ENCODE measurements at places on chromosomes 7 and 10. TPM values are rescaled to one million over a fixed set of nuclear protein-coding genes. Genes with fewer than 3 reads are reported as not detected.
A peak's percentile ranks its signal among the peaks of the same experiment; 100 is the strongest.

- H3K27ac ChIP-seq: no peak overlapping the region
- no peaks in the 10 kb centered on the region for H3K36me3 ChIP-seq
- no peak overlapping the region for H3K4me3 ChIP-seq
- H3K27me3 ChIP-seq: peaks cover 1% of the 10 kb centered on the region
Observed at GRCh38 chr7:24017519-24017918, 266.5 kb upstream of the NPY start.

DNA sequence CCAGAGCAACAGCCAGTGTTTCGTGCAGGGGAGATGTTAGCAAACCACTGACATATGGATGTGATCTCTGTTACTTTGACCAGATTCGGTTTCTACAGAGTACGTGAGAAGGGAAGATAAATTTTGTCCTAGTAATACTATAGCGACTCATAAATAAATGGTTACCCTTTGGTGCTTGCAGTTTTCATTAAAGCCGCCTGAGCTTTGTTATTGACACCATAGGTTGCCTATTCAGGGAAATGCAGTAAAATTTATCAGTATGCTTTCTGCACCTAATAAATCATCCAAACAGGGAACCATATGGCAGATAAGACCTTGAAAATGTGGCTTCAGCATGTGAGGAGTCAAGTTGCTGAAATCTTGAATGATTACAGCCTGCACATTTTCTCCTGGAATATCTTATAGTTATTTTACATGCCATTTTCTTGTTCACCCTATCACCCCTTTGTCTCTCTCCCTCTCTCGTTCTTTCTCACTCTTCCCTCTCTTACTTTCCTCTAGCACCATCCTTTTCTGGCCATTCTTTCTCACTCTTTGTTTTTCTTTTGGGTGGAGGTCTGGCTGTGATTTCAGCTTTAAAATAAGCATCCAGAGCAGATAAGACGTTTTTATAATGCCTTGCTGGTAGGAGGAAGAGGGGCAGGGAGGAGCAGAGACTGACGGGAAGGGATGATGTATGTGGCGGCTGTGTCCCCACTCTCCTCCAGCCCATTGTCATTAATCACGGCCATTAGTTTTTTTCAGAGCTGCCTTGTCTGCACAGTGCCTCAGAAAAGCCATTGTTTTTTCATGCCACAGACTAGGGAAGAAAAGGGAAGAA, 182.5 kb downstream of the LRMDA start:
- H3K27ac ChIP-seq: no peak overlapping the region
- H3K4me1 ChIP-seq: no peaks in the 10 kb centered on the region
- no peak for DNase-seq
- no peaks in the 10 kb centered on the region for H3K36me3 ChIP-seq
- peaks cover 6% of the 10 kb centered on the region for H3K27me3 ChIP-seq
- no peak overlapping the region for H3K4me3 ChIP-seq

DNA sequence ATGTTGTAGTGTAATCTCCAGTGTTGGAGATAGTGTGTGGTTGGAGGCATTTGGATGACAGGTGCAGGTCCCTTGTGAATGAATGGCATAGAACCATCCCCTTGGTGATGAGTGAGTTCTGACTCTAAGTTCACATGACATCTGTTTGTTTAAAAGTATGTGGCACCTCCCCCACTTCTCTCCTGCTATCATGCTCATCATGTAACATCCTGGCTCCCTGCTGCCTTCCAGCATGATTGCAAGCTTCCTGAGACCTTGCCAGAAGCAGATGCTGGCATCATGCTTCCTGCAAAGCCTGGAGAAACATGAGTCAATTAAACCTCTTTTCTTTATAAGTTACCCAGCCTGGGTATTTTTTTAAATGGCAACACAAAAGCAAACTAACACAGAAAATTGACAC, 499.0 kb upstream of the SEMA3D start:
- no peak overlapping the region for H3K4me3 ChIP-seq
- H3K27ac ChIP-seq: no peak overlapping the region
- H3K27me3 ChIP-seq: no peaks in the 10 kb centered on the region

DNA sequence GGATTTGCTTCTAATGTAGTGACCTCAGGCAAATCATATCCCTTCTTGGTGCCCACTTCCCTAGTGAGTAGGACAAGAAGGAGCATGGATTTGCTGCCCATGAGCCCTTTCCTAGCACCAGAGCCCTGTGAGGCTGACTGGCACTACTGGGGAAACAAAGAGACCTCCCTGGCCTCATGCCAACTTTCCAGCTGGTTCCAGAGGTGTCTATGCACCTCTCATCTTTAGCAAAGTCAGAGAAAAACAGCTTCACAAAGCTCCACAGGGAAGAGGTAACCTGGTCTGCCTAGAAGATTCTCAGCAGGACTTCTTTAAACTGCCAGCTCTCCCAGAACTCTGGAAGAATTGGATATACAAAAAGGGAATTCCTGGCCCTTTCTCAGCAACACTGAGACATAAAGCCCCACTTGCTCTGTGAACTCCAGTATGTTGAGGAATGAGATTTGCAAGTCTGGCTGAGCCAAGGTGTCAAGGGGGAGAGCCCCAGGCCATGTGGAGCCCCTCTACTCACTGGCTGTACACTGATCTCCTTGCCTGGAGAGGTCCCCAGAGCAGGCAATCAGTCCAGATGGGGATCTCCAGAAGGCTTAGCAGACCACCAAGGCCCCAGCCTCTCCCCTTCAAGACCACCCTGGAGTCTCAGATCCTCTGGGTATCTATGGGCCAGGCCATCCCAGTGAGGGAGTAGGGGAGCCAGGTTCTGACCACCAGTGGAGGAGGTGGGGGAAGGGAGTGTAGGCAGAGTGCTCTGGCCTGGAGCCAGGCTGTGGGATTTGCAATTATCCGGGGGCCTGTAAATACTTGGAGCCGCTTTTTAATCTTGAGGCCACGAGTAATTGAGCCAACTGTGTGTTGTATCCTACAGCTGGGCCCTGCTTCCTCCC, 24.4 kb upstream of the RBM20 start:
- no peak overlapping the region for H3K4me3 ChIP-seq
- H3K36me3 ChIP-seq: no peaks in the 10 kb centered on the region
- H3K4me1 ChIP-seq: peaks cover 42% of the 10 kb centered on the region
- H3K27me3 ChIP-seq: peaks cover 8% of the 10 kb centered on the region

- no peaks in the 10 kb centered on the region for H3K4me1 ChIP-seq
- H3K36me3 ChIP-seq: no peaks in the 10 kb centered on the region
- no peak overlapping the region for H3K27ac ChIP-seq
- no peak overlapping the region for H3K4me3 ChIP-seq
Observed at GRCh38 chr7:34332006-34332405, 326.0 kb upstream of the NPSR1 start.

GRCh38 chr7:67462781-67463191, 466.2 kb downstream of the TYW1 start:
- no peaks in the 10 kb centered on the region for H3K27me3 ChIP-seq
- no peaks in the 10 kb centered on the region for H3K4me1 ChIP-seq
- H3K4me3 ChIP-seq: no peak overlapping the region
- no peaks in the 10 kb centered on the region for H3K36me3 ChIP-seq

GRCh38 chr10:126350216-126350992, 37.9 kb downstream of the ADAM12 start:
- no peaks in the 10 kb centered on the region for H3K36me3 ChIP-seq
- H3K27me3 ChIP-seq: no peaks in the 10 kb centered on the region
- DNase-seq: no peak
- H3K4me1 ChIP-seq: no peaks in the 10 kb centered on the region
- H3K27ac ChIP-seq: no peak overlapping the region
- H3K4me3 ChIP-seq: no peak overlapping the region

DNA sequence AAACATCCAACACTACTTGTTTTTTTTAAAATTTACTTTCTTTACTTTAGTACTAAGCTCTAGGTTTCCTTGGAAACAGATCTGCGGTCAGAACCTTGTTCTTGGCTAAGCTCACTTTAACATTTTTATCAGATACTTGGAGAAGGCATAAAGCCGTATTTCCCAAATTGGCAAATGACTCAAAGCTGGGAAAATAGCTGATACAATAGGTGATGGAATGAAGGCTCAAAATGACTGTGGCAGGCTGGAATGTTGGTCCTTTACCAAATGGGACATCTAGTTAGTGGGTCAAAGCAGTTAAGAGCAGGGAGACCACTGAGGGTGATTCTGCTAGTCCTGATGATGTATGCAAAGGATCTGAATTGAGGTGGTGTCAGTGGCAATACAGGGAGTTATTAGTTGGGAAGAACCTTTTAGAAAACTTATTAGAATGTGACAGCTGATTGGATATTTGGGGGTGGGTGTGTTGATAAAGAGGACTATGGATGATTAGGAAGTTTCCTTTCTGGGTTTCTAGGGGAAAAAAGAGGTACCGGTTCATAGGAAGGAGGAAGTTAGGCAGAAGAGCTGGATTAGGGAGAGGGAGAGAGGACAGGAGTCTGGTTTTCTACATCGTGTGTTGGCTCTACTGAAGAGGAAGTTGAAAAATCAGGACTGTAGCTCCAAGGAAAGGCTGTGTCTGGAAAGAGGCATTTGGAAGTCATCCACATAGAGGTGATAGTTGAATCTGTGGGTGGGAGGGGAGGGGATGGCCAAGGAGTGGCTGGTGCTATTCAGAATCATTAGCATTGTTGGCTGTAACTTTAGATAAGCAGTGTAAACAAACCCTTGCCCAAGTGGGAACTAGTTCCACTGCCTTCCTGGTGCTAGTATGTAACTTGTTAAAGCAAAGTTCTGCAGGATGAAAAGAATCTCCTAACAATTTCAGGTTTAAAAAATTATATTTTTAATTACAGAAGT, 13.1 kb downstream of the PLCE1 start:
- no peaks in the 10 kb centered on the region for H3K36me3 ChIP-seq
- H3K27ac ChIP-seq: no peak overlapping the region
- peaks cover 6% of the 10 kb centered on the region for H3K27me3 ChIP-seq
- H3K4me1 ChIP-seq: no peaks in the 10 kb centered on the region

DNA sequence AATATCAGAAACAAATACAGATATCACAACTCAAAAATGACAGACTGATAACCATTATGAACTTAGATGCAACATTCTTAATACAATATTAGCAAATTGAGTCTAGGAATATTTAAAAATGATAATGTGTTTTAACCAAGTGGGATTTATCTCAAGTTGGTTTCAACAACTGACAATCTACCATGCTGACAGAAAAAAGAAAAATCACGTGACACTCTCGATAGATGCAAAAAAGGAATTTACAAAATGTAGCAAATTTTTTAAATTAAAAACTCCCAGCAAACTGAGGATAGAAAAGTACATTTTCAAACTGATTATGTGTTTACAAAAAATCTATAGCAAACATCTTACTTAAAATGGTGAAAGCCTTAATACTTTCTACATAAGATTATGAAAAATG, 177.4 kb downstream of the MALRD1 start:
- DNase-seq: no peak
- H3K36me3 ChIP-seq: no peaks in the 10 kb centered on the region
- H3K27ac ChIP-seq: no peak overlapping the region
- H3K27me3 ChIP-seq: no peaks in the 10 kb centered on the region
- H3K4me3 ChIP-seq: no peak overlapping the region
- no peaks in the 10 kb centered on the region for H3K4me1 ChIP-seq

GRCh38 chr7:85833066-85833465, 646.2 kb upstream of the SEMA3D start:
- DNase-seq: no peak
- H3K4me3 ChIP-seq: no peak overlapping the region
- H3K27ac ChIP-seq: no peak overlapping the region
- H3K27me3 ChIP-seq: no peaks in the 10 kb centered on the region

GRCh38 chr7:101717628-101718357, 88.7 kb upstream of the MYL10 start:
- no peaks in the 10 kb centered on the region for H3K36me3 ChIP-seq
- no peak overlapping the region for H3K4me3 ChIP-seq
- H3K27ac ChIP-seq: no peak overlapping the region
- no peaks in the 10 kb centered on the region for H3K27me3 ChIP-seq
- DNase-seq: no peak
- H3K4me1 ChIP-seq: no peaks in the 10 kb centered on the region

DNA sequence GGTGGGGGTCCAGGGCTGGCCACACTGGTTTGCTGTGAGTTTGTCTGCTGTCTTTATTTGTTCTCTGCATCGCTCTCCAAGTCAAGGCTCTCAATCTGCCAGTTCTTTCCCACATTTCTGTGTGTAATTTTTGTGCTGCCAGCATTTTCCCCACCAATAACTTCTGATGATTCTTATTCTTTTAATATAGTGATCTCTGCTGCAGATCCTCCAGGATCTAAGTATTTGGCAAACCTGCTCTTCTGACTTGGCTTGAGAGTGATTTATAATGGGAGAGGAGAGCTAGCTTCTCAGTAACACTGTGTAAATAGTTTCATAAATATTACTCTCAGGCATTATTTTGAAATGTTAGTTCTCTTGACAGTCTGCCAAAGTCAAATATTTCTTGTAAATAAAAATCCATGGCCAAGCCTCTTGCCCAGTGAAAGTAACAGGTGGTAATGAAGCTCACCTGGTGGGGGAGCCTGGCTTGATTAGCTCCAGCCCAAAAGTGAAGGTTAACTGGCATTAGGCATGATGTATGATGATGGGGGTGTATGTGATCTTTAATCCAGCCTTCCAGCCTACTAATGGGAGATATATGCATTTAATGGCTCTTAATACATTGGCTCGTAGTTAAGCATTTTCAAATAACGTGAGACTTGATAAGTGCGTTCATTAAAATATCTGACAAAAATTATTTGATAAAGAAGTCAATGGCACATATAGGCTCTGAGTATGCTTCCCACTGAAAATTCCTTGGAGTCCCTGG, 1055.9 kb downstream of the KCNMA1 start:
- no peak overlapping the region for H3K4me3 ChIP-seq
- H3K4me1 ChIP-seq: no peaks in the 10 kb centered on the region
- no peaks in the 10 kb centered on the region for H3K36me3 ChIP-seq
- H3K27ac ChIP-seq: no peak overlapping the region
- H3K27me3 ChIP-seq: no peaks in the 10 kb centered on the region

GRCh38 chr10:29725133-29725720, 90.5 kb upstream of the SVIL start:
- no peaks in the 10 kb centered on the region for H3K4me1 ChIP-seq
- H3K36me3 ChIP-seq: peaks cover 1% of the 10 kb centered on the region
- no peaks in the 10 kb centered on the region for H3K27me3 ChIP-seq
- H3K4me3 ChIP-seq: no peak overlapping the region

- H3K27ac ChIP-seq: no peak overlapping the region
- H3K4me1 ChIP-seq: peaks cover 36% of the 10 kb centered on the region
- H3K27me3 ChIP-seq: peaks cover 39% of the 10 kb centered on the region
- H3K4me3 ChIP-seq: peak overlapping the region; percentile 79
Observed at GRCh38 chr7:141071855-141072547, 1.9 kb upstream of the TMEM178B start.

DNA sequence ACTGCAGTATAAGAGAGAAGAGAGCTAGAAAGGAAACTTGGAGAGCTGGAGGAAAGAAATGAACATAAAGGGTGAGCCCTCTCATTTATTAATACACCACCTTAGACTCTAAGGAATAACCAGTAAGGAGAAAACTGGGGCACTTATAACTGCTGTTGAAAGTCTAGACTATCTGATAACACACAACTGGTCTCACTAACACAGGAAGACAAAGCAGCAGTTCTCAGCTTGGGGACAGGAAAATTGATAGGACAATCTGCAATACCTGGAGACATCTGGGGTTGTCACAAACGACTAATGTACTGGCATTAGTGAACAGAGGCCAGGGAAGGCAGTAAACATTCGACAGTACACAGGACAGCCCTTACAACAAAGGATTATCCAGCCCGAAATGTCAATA, 6.8 kb downstream of the ELMO1 start:
- no peaks in the 10 kb centered on the region for H3K27me3 ChIP-seq
- DNase-seq: no peak
- H3K4me1 ChIP-seq: peaks cover 73% of the 10 kb centered on the region
- peaks cover 23% of the 10 kb centered on the region for H3K36me3 ChIP-seq
- H3K4me3 ChIP-seq: peak overlapping the region; percentile 66

The DHTKD1 gene
- 19.9 TPM for total RNA-seq

The NPC1L1 gene
- not detected for total RNA-seq

The VAX1 gene
- total RNA-seq: not detected

The MYO1G gene
- 252 TPM for total RNA-seq

The CACNB2 gene
- total RNA-seq: 0.13 TPM

The PRKAG2 gene
- total RNA-seq: 18.5 TPM
